Right ventricle myocardium superior (tissue), 1 donor: ENCODE measurements at places on chromosomes 5 and 9. TPM values are rescaled to one million over a fixed set of nuclear protein-coding genes. Genes with fewer than 3 reads are reported as not detected.

DRD1 gene
- total RNA-seq = not detected

DNA sequence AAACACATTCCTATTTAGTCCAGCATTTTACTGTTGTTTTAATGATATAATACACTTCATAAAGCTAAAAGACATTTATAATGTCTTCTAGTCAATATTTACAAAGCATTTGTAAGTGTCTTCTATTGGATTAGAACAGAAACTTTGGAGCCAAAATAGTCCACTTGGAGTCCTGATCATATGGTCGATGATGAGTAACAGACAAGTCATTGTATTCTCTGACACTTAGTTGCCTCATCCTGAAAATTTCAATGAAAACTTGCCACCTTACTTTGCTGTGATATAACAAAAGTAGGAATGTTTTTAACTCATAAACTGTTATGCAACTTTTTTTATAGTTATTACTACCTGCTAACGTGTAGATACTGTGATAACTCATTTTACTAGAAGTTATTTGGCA lies 132.5 kb downstream of the GABRB2 start:
- no peak for DNase-seq

GRCh38 chr5:164809821-164810220 lies 1304.4 kb downstream of the MAT2B start:
- no peak for DNase-seq

DNA sequence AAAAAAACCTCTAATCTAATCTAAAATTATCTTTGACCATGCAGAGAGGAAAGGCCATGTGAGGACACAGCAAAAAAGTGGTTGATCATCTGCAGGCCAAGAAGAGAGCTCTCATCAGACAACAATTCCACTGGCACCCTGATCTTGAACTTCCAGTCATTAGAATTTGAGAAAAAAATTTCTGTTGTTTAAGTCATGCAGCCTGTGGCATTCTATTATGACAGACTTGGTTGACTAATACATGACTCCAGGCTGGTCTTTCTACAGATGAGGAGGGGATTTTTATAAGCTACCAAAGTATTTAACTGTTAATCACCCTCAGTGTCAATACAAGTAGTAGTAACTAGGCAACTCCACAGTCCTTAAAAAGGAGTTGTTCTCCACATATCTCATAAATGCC lies 358.5 kb upstream of the RGMB start:
- DNase-seq = no peak

DNA sequence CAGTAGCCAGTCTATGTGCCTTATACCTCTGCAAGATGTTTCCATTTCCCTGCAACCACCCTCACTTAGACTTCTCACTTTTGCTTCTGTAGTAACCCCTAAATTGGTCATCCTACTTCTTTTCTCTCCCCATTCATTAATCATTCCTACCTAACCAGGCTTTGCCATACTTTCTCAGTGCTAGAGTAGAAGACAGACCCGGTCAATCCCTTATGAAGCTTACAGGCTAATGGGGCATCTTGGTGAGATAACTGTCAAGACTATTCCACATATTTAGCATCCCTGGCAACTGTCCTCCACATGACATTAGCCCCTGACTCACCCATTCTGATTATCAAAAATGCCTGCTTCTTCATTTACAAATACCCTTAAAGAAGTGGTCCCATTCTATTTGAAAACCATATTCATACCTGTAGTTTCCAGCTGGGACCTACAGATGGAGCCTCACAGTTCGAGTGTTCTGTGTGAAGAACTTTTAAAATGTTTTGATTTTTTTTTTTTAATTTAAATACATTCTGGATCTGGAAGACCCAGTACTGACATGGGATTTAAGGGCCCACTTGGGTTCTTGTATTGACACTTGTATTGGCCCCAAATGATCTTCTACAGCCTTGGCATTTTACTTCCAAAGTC lies 21.0 kb downstream of the F2RL2 start:
- no peak for DNase-seq

GRCh38 chr5:133467335-133467779 lies 145.0 kb downstream of the FSTL4 start:
- DNase-seq = no peak

RBM22 gene
- 26.9 TPM for total RNA-seq

DNM1 gene
- 7.0 TPM for total RNA-seq

ANXA2R gene
- total RNA-seq = 0.94 TPM

DNA sequence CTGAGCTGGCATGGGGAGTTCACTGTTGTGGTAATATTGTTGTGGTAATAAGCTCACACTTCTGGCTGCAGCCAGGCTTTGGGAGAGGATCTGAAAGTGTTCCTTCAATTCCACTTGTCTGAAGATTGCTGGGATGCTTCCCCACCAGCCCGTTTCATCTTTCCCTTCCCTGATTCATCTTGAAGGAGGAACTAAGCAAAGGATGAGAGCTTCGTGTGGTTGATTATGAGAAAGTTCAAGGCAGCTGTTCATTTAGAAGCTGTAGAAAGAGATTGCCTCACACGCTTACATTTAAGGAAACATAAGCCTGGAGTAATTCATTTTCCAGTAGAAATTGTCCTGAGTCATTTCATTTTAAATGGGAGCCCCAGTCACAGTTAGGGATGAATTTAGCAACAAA lies 122.4 kb upstream of the GAS1 start:
- DNase-seq = no peak
